ENCODE measurements at places on chromosomes 11 and 22. TPM values are rescaled to one million over a fixed set of nuclear protein-coding genes. Genes with fewer than 3 reads are reported as not detected.

DNA sequence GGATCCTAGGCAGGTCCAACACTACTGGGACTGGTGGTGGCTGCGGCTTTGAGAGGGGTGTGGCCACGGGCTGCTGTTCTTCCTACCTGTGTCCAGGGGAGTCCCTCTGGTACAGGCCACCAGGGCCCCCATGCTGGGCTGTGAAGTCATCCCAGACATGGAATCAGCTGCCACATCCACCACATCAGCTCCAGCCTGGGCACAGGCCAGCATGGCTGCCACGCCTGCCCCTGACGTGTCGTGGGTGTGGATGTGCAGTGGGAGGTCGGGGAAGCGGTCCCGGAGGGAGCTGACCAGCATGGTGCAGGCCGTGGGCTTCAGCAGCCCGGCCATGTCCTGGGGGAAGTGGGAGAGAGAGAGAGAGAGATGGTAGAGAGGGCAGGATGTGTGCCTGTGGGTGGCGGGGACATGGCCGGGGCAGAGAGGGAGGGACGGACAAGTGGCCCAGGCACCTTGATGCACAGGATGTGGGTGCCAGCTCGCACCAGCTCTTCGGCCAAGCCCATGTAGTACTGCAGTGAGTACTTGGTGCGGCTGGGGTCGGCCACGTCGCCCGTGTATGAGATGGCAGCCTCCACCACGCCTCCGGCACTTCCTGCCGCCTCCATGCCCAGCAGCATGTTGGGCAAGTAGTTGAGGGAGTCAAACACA is 6.2 kb upstream of the LRFN4 start:
- no peak for DNase-seq

- no peak for DNase-seq
Observed at GRCh38 chr22:30881361-30882183, 87.0 kb downstream of the MORC2 start.

The RFPL2 gene
- total RNA-seq: not detected

The C11orf65 gene
- total RNA-seq: 0.81 TPM

The ZNF280B gene
- total RNA-seq: 3.3 TPM

The ASCL2 gene
- total RNA-seq: 0.12 TPM

The GUCY1A2 gene
- total RNA-seq: 0.06 TPM

DNA sequence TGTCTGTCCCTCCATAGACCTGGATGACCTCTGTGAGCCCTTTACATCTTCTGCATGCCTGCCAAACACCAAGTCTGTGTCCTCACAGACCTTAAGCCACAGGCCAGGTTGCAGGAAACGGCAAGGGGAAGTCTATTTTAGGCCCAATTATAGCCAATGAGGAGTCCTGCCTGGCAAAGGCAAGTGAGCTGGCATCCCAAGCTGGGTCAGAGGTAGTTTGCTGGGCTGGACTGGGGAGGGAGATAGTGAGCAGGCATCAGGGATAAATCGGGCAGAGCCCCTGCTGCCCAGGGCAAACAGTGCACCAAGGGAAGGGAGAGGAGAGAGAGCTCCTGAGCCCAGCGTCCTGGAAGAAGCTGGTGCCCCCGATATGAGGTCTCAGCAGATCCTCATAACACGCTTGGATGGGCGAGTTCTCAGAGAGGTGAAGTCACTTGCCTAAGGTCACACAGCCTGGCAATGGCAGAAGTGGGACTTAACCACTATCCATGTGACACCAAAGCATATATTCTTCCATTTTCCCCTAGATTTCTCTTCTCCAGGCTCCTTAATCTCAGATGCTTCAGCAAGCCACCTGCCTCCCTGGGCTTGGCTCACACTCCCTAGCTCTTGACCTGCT is 3.7 kb upstream of the RELT start:
- DNase-seq: no peak

DNA sequence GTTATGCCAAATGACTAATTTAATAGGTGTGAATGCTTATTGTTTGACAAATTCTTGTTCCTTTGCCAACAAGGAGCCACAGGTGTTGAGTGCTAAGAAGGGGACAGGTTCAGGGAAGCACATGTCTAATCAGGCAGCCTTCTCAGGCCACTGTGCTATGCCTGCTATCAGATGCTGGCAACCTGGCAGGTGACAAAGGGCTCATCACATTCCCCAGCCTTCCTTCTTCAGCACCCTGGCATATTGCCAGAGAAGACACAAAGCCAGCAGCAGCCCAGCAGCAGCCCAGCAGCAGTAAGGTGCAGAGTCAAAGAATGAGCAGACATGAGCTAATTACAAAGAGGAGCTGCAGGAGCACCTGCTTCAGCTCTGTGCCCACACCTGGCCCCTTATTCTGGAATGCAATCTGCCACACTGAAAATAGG is 68.2 kb downstream of the GUCY1A2 start:
- DNase-seq: no peak

The MS4A12 gene
- not detected for total RNA-seq

The CARD10 gene
- total RNA-seq: 60.0 TPM

GRCh38 chr22:33472462-33473344 is 414.5 kb upstream of the SYN3 start:
- DNase-seq: no peak

The ADAMTS15 gene
- total RNA-seq: 2.4 TPM

- DNase-seq: no peak
Observed at GRCh38 chr22:43435851-43436811, 24.3 kb downstream of the MPPED1 start.

The PRR33 gene
- total RNA-seq: not detected

The MLC1 gene
- not detected for total RNA-seq

GRCh38 chr22:37001826-37002225 is 17.4 kb downstream of the TST start:
- DNase-seq: no peak

- no peak for DNase-seq
Observed at GRCh38 chr11:66598993-66599392, 6.0 kb downstream of the CCS start.

The OR2AT4 gene
- not detected for total RNA-seq

DNA sequence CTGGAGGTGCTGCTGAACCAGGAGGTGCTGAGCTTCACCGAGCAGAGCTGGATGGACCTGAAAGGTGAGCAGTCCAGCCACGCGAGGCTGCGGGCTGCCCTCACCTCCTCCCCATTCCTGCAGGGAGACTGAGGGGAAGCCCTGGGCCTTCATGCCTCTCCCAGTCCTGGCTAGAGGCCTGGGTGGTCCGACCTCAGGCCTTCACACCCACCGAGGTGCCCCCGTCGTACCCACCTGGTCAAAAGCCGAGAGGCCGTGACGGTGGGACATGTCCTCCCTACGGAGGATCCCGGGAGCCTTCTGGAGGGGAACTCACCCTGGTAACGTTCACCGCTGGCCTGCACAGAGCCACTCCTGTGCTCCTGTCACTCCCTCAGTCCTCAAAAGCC is 5.1 kb downstream of the SUSD2 start:
- DNase-seq: no peak

The PVALB gene
- not detected for total RNA-seq
